Dermis microvascular lymphatic vessel endothelial cell (primary cell): ENCODE measurements at places on chromosomes 16 and 17. TPM values are rescaled to one million over a fixed set of nuclear protein-coding genes. Genes with fewer than 3 reads are reported as not detected.

GRCh38 chr17:49910094-49910857, 58.7 kb upstream of the DLX4 start:
- DNase-seq = no peak

GRCh38 chr17:2924211-2924610, 128.0 kb downstream of the RAP1GAP2 start:
- DNase-seq = no peak

DNA sequence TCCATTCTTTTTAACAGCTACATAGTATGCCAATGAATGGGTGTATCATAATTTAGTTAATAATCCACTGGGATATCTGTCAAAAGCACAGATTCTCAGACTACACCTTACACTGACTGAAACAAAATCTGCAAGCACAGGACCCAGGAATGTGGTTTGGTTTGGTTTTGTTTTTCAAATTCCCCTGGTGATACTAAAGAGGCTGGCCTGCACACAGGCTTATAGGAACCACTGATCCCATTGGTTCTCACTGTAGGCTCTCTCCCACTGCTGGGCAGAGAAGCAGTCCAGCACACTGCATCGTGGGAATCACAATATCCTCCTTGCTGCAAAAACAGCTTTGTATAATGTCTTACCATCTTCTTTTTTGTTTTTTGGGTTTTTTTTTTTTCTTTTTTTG, 67.1 kb downstream of the TEX14 start:
- no peak for DNase-seq

GRCh38 chr17:74403512-74404137, 28.3 kb upstream of the GPRC5C start:
- DNase-seq = no peak

GRCh38 chr16:76207270-76207669, 69.9 kb upstream of the CNTNAP4 start:
- no peak for DNase-seq

GRCh38 chr17:62625184-62625869, 2.1 kb upstream of the MRC2 start:
- DNase-seq = no peak

GRCh38 chr17:27207073-27207513, 86.8 kb upstream of the WSB1 start:
- DNase-seq = no peak

- no peak for DNase-seq
Measured at GRCh38 chr16:48447940-48448536, 62.8 kb upstream of the SIAH1 start.

DNA sequence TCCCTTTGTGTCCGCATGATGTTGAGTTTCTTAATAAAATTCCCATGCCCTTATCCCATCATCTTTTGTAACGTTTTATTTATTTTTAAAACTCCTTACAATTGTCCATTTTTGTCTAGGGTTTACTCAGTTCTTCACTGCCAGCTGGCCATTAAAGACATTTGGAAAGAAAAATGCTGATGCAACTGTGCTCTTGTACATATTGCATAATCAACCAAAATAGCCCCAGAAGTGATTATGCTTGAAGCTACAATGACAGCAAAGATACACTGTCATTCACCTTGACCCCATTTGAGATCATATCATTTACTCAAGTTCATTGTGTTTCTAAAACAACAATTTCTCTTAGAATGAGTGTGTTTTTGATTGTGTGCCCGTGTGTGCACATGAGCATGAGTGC, 1074.6 kb upstream of the RBFOX1 start:
- DNase-seq = no peak

DNA sequence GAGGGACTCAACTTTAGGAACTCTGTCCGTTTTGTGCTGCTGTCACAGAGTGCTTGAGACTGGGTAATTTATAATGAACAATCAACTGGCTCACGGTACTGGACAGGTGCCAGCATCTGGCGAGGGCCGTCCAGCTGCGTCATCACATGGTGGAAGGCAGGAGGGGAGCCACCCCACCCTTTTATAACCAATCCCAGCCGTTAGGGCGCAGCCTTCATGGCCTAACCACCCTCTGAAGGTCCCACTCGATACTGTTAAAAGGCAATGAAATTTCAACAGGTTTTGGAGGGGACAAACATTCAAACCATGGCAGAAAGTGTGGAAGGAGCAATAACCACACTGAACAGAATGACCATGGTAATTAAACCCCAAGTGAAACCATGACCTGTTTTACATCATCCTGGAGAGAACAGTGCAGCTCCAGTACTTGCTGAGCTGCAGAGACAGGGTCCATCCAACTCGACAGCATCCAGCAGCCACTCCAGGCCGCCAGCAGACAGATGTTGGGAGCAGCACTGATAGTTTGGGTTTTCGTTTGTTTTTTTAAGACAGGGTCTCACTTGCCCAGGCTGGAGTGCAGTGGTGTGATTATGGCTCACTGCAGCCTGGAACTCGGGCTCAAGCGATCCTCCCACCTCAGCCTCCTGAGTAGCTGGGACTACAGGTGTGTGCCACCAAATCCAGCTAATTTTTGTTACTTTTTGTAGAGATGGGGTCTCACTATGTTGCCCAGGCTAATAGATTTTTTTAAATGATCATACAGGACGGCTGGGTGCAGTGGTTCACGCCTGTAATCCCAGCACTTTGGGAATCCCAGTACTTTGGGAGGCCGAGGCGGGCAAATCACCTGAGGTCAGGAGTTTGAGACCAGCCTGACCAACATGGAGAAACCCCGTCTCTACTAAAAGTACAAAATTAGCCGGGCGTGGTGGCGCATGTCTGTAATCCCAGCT, 11.0 kb downstream of the CHMP6 start:
- peak; percentile 16 for DNase-seq

- DNase-seq = no peak
Measured at GRCh38 chr16:19132898-19133297, 19.1 kb downstream of the ITPRIPL2 start.

GRCh38 chr16:64983963-64984362, 137.9 kb downstream of the CDH11 start:
- DNase-seq = peak; percentile 85

- no peak for DNase-seq
Measured at GRCh38 chr17:49471089-49471683, 23.9 kb upstream of the NGFR start.

DNA sequence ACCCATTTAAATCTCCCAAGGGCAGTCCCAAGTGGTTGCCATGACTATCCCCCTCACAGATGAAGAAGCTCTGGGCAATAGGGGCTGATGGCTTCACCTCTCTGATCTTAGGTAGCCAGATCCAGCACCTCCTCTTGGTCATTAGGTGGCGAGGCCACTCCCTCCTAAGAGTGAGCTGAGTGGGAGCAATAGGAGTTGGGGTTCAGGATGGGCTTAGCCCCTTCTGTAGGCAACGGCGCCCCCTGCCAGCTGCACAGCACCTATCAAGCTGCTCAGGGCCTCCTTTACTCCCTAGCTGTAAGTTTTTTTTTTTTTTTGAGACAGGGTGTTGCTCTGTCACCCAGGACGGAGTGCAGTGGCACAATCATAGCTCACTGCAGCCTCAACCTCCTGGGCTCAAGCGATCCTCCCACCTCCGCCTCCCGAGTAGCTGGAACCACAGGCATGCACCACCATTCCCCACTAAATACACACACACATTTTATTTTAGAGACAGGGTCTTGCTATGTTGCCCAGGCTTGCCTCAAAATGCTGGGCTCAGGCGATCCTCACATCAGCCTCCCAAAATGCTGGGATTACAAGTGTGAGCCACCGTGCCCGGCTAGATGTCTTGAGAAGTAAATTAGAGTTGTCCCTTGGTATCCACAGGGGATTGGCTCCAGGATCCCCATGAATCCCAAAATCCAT, 3.5 kb upstream of the RRAD start:
- peak; percentile 22 for DNase-seq

GRCh38 chr16:65118871-65119270, 3.0 kb downstream of the CDH11 start:
- DNase-seq = no peak

CDRT15L2 gene
- not detected in 2 replicates for total RNA-seq

HSD17B2 gene
- 105 and 217 TPM in 2 replicates for total RNA-seq

KRT15 gene
- 0.13 and 1.2 TPM in 2 replicates for total RNA-seq

CLEC18B gene
- total RNA-seq = 0.13 TPM in 1 of 2 replicates, not detected in the other

DRC3 gene
- total RNA-seq = 1.5 and 2.8 TPM in 2 replicates

AARSD1 gene
- total RNA-seq = 13.1 and 14.7 TPM in 2 replicates

HOXB7 gene
- 4.6 and 7.1 TPM in 2 replicates for total RNA-seq

AOC2 gene
- 0.25 and 0.26 TPM in 2 replicates for total RNA-seq

SGCA gene
- total RNA-seq = not detected in 2 replicates

CFAP119 gene
- total RNA-seq = 0.89 and 0.90 TPM in 2 replicates

SLC2A4 gene
- 0.76 and 0.90 TPM in 2 replicates for total RNA-seq

GRIN2C gene
- total RNA-seq = under 0.01 TPM in 1 of 2 replicates, not detected in the other
